ENCODE measurements at places on chromosomes 1 and 21.

DNA sequence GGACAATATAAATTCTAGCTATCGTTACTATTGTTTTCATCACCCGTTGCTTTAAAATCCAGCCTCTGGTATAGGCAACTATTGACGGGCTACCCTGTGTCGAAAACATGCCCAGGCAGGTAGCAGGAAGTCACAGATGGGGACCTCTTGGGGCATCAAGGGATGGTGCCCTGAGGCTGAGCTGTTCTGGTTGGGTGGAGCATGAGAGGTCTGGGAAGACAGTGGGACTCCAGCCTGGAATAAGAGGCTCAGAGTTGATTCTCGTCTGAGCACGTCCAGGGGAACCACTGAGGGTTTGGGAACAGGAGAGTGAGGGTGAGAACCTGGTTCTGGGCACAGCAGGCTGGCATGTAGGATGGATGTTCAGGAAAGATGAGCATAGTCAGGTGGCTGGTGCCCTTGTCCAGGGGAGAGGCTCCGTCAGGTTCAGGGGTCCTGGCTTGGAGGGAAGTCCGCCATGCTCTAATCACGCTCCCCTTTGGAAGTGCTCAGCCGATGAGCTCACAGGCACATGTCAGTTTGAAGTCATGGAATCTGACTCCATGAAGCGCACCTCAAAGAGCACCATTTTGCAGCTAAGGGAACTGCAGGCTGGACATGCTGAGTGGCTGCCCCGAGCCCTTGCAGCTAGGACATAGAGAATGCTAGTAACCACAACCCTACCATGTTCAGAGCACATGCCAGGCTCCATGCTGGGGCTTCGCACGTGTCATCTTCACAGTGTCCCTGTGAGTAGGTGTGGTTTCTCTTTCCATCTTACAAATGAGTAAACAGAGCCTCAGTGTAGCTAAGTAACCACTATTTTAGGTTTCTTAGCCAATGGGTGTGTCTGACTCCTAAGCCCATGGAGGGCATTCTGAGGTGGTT is 21.0 kb downstream of the PCSK9 start:
- DNase-seq: no peak

DNA sequence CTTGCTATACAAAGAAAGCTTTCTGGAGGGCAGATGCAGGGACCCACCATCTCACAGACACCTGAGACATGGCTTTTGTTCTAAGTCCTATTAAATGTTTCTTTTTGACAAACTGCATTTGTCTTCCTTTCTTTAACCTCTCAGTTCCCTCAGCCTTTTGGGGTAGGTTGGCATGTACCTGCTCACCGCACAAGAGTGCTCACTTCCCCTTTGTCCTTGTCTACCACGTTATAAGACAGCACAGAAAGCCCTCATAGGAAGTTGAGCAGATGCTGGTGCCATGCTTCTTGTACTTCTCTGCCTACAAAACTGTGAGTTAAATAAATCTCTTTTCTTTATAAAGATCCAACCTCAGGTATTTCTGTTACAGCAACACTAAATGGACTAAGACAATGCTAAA is 31.9 kb upstream of the RGS21 start:
- no peak for DNase-seq

GRCh38 chr1:189275796-189276195 is 1201.9 kb downstream of the BRINP3 start:
- DNase-seq: no peak

DNA sequence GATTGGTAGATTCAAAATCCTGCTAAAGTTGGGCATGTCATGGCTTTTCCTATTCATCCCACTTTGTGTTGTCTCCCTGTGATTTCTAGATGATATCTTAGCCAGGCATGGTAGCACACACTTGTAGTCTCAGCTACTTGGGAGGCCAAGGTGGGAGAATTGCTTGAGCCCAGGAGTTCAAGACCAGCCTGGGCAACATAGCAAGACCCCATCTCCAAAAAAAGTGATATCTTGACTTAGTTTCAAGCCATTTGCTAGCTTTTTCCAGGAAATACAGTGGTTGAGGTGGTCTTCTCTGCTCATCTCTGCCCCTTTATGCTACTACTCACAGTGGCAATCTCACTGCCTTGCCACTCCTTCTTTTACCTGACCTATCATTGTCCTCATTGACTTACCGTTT is 12.3 kb upstream of the HAX1 start:
- no peak for DNase-seq

- DNase-seq: no peak
These were observed 30.0 kb upstream of the IRF2BP2 start for GRCh38 chr1:234639961-234640360.

- no peak for DNase-seq
These were observed 22.1 kb downstream of the ACOT11 start for GRCh38 chr1:54570161-54570560.

DNA sequence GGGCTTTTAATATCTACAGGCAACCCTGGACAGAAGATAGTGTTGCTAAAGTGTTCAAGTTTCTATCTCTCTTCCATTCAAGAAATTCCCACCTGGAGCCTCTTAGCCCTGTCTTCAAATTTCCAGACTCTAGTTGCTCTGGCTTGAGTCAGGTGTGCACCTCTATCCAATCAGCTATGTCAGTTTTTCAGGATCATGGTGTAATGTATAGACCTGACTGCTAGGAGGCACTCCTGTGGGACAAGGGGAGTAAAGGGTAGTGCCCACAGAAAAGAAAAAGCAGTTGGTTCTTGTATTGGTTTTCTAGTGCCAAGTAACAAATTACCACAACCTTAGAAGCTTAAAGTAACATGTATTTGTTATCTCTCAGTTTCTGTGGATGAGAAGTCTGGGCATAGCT is 6.2 kb upstream of the ZRANB2 start:
- DNase-seq: no peak

DNA sequence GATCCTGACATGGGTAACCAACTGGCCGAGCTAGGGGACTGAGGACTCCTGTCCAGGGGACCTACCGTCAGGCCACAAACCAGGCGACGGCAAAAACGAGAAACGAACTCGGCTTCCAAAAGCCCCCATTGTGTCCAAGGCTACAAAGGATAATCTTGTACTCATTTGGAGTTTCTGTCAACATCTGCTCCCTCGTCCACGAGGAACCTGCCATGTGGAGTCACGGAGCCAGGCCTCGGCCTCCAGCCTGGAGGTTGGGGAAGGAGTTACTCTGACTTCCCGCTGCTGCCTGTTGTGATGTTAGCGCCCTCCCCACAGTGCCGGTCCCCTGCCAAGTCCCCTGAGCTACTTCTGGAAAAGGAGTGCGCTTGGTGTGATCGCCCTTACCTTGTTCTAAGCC is 7.3 kb downstream of the KRTAP10-1 start:
- DNase-seq: no peak

DNA sequence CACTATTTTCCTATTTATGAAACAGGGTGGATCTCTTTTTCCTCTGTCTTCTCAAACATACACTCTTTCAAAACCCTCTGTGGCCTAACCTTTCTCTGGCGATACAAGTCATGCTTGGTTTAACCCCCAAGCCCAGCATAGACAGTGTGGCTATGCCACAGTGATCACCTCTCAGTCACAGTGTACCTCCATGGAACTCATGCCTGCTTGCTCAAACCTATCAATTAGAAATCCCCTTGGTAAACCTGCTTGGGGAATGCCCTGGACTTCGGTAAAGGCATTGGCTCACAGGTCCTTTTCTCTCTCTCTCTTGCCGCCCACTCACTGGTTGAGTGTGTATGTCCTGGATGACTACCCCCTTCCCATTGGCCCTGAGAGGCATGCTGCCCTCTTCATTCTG is 147.5 kb downstream of the CYYR1 start:
- no peak for DNase-seq

DNA sequence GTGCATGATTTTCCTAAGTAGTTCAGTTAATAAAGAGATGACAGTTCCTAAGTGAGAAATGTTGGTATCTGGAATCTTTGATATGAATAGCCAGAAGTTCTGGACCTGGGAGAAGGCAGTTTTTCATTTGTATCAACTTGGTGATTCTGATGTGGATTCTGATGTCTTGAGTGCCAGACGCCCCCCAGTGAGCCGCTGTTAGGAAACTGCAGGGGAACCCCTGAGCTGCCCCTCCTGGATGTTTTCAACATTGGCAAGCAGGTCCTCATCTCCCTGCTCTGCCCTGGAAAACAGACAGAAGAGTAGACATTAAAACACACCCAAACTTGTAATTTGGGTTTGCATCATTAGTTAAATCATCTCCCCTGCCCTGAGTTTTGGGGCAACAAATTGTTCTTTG is 7.4 kb downstream of the ETS2 start:
- DNase-seq: no peak

All from HepG2 (cell line).